ENCODE measurements at places on chromosomes 13 and 19.

DNA sequence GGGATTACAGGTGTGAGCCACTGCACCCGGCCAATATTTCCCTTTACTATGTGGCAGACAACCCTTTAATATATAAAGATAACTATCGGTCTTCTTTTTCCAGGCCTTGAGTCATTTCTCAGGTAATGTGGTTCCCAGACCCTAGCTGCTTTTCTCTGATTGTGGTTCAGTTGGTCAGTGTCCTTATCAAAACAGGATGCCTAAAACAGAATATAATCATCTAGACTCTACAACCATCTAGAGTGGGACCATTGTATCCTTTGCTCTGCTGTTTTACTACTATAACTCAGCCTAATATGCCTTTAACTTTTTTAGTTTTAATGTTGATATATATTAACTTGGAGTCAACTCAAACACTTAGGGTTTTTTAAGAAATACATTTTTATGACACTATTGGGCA is 30.0 kb upstream of the HMGB1 start:
- DNase-seq = no peak

DNA sequence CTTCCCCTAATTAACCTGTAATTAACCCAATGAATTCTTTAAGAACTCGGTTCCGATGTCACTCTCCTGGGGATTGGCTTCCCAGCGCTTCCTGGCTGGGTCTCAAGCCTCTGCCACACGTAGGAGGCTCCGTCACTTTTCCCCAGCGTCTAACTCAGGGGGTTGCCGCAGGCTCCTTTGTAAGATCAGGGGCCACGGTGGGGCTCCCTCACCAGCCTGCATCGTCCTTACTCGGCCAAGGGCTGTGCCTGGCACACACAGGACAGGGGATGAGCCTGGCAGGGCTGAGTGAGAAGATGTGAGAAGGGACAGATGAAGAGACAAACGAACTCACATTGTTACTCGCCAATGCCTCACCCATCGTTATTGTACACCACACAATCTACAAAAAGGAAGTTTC is 20.9 kb upstream of the ATP11A start:
- no peak for DNase-seq

DNA sequence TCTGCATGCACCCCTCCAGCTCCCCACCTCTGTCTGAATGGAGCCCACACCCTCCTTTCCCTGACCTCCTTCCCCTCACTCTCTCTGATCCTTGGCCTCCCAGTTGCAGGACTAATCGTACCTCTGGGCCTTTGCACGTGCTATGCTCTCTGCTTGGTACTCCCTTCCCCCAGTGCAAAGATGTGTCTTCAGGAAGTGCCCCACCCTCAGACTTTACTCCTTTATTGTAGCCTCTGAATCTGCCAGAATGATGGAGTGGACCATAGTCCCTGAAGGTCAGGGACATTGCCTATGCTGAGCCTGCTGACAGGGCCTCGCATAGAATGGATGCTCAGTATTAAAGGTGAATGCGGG is 1.3 kb upstream of the JUND start:
- no peak for DNase-seq

- no peak for DNase-seq
Measured at GRCh38 chr13:57665481-57665880, 33.9 kb downstream of the PCDH17 start.

DNA sequence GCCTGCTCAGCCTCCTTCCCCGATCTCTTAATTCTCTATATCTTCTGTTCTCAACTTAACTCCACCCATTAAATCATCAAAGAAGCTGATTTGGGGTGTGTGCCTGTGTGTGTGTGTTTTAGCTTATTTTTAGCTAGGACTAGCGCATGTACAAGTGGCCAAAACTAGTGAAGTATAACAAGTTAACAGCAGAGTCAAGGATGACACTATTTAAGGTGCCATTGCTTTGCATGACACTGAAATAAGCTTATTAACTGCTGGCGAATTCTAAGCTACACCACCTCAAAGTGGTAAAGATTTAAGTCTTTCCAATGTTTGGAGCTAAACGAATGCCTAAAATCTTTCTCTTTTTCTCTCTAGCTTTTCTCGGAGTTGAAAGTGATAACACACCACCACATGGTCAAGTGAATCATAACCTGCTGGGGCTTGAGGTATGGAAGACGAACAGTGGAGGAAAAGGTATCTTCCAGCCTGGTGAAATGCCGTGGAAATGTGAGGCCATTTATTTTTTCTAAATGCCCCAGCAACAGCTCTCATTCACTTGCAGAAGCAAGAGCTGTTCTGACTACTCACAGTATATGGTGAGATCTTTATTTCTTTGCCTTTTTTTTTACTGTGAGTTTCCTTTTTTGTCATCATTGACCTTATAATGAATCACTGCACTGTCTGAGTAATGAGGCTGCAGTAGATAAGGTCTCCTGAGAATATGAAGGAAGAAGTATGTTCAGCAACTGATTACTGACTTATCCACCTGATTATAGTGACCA is 570.3 kb downstream of the PCDH9 start:
- no peak for DNase-seq

DNA sequence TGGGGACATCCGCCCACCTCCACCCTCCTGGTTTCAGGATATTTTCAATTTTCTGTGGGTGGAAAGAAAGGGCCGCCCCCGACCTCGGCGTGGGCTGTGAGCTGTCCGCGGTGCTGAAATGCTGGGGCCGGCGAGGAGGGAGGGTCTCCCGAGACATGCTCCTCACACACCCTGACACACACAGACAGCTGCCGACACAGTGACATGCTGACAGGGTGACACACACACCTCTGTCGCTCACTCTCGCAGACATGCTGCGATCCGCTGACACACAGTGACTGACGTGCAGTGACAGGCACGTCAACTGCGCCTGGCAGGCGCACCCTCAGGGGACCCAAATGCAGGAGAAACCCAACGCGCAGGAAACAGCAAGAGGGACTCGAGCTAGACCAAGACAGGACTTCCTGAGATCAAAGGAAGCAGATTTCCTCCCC is 25.1 kb upstream of the MEIS3 start:
- DNase-seq = no peak

GRCh38 chr19:47540748-47541147 is 25.9 kb upstream of the NAPA start:
- no peak for DNase-seq

- no peak for DNase-seq
Measured at GRCh38 chr19:42191855-42192254, 25.6 kb downstream of the DEDD2 start.

- no peak for DNase-seq
Measured at GRCh38 chr19:47351548-47351947, 2.4 kb downstream of the DHX34 start.

DNA sequence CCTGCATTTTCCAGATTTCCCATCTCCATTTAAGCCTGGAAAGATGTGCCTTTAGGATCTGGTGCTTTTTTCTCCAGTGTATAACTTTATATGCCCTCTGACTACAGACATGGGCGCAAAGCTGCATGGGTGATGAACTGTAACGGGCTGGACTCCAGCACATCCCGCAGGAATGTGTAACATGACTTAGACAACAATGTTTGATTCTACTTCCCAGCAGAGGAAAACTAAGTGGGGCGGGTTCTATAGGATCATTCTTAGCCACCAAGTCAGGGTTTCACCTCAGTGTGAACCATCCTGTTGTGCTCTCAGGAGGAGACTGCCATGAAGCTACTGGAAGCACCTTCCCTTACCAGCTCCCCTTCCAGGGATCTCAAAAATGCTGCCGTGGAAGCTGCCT is 93.2 kb upstream of the SERP2 start:
- DNase-seq = no peak

DNA sequence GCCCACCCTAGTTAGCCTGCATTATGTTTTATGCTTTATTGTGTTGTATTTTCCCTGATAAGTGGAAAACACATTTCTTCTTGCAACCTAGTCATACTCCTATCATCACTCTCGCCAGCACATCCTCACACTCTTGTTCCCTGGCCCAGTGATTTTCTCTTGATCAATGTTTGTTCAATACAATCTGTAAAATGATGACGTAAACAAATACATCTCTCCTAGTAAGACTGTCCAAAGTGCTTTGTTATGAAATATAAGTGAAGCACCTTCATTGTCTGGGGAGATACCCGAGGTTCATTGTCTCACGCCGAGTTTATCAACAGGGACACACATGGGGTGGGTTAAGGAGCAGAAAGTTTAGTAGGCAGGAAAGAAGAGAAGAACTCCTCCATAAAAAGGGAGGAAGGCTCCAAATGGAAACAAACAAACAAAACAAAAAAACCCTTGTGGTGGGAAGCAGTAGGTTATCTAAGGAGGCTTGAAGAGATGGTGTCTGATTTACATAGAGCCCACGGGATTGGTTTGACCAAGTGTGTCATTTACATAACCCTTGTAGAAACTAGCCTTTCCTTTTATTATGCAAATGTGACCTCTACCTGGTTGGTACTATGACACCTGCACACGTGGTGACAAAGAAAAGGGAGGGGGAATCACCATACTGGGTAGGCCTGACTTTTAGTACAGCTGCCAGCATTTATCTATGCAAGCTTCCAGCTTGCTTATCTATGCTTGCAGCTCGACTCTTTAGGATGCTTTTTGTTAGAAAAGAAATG is 1317.9 kb upstream of the SPRY2 start:
- no peak for DNase-seq

GRCh38 chr19:30006207-30006606 is 64.2 kb downstream of the URI1 start:
- no peak for DNase-seq

- DNase-seq = no peak
Measured at GRCh38 chr13:23630349-23631093, 60.3 kb downstream of the TNFRSF19 start.

- no peak for DNase-seq
Measured at GRCh38 chr13:75628801-75629200, 7.3 kb upstream of the LMO7 start.

GRCh38 chr13:92103689-92104153 is 705.3 kb downstream of the GPC5 start:
- no peak for DNase-seq

DNA sequence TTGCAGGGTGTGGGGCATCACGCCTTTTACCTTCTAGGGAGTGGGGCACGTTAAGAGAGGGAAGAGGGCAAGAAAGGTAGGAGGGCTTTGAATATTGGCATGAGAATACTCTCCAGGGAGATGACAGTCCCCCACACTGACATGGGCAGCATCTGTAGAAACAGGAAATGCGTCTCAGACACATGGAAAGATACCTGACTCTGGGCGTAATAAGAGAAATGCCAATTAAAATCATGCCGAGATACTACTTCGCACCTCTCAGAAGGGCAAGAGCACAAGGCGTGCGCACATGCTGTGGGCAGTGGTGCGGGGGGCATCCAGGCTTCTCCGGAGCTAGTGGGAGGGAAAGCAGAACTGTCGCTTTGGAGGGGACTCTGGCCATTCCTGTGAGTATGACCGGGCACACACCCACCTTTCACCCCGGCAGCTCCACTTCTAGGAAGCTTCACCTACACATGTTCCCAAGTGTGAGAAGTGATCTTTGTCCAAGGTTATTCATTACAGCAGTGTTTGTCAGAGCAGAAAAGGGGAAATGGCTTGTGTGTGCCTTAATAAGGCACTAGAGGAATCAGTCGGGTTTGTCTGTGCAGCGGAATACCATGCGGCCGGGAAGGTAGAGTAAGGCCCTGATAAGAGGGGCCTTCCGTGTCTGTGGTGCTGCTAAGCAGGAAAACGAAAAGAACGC is 99.5 kb downstream of the SIPA1L3 start:
- DNase-seq = no peak

DNA sequence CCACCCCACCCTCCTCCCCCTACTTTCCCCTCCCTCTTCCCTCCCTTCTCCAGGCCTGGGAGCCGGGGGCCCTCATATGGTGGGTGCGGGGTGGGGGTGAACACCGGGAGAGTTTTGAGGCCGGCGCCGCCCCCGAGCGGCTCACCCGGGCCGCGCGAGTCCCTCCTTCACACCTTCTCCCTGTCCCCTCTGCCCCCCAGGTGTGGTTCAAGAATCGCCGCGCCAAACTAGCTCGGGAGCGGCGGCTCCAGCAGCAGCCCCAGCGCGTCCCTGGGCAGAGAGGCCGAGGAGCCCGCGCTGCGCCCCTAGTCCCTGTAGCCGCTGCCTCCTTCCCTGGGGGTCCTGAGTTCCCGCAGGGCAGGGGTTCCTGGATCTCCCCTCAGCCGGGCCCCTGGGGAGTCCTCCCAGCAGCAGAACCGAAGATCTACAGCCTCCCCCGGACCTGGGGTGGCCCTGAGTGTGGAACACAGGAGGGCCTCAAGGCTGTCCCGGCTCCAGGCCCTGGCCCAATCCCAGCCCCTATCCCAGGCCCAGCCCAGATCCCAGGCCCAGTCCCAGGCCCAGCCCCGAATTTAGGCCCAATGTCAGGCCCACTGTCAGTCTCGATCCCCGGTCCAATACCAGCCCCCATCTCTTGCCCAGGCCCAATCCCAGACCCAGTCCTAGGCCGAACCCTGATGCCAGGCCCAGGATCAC is 1.7 kb downstream of the TPRX2 start:
- DNase-seq = no peak

GRCh38 chr13:50369646-50370045 is 354.4 kb downstream of the KCNRG start:
- no peak for DNase-seq

DNA sequence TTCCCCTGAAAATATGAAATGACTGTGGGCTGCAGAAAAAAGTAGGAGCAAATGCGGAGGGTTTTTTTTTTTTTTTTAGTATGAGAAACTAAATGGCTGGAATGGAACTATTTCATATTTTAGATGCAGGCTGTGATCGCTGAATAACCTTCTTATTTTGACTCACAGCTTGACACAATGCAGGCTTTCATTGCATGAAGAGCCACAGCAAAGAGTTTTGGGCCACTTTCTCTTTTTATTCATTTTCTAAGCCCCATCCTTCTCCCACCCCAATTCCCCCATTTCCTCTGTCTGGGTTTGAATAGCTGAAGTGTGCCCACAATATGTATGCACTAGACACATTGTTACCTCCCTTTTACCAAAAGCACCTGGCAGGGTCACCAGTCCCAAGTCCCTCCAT is 125.9 kb downstream of the COG6 start:
- DNase-seq = no peak

DNA sequence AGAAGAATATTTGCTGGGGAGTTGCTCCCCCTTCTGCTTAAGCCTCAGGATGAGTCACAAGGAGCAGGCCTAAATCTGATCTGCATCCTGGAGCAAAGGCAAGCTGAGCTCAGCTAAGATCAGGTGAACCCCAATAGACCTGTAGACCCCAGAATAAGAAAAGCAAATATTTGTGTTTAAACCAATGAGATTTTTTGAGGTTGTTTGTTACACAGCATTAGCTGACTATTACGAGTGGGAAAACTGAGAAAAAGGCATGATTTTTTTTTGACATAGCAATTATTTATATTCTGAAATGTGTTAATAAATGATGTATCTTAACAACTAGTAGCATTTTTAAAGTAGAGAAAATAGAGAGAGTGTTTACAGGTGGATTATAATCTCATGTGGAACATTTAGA is 45.1 kb downstream of the ADGRE3 start:
- no peak for DNase-seq

GRCh38 chr19:48812094-48812929 is 1.5 kb upstream of the BCAT2 start:
- peak; percentile 84 for DNase-seq

DNA sequence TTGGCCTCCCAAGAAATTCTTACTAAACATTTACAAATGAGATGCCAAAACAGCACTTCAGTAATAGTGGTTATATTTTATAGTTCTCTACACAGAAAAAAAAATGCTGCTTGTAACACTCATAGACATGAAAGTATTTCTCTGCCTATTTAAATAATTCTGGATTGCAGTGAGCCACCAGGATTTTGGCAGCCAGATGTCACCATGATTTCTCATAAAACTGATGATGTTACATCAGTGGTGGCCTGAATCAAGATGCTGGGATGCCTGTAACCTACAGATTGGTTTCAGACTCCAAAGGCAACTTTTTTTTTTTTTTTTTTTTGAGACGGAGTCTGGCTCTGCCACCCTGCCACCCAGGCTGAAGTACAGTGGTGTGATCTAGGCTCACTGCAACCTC is 2.7 kb upstream of the CAPS start:
- no peak for DNase-seq

- DNase-seq = no peak
Measured at GRCh38 chr13:94454906-94455305, 24.6 kb downstream of the DCT start.
